H7 (cell line): ENCODE measurements at places on chromosomes 5 and 9.

DNA sequence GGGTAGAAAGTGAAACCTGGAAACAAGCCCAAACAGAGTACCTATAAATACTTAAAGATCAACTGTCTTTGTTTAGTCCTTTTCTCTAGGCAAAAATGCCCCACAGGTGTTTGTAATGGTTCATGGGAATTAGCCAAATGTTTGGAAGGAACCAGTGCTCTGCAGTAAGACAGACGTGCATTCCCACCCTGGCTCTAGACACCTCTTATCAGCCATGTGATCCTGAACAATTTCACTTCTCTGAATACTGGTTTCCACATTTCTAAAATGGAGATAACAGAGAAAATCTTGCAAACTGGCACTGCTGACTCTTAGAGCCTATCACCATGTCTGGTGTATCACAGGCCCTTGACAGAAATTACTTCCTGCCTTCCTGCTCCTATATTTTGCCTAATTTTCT is 30.0 kb downstream of the GLIS3 start:
- DNase-seq: no peak

DNA sequence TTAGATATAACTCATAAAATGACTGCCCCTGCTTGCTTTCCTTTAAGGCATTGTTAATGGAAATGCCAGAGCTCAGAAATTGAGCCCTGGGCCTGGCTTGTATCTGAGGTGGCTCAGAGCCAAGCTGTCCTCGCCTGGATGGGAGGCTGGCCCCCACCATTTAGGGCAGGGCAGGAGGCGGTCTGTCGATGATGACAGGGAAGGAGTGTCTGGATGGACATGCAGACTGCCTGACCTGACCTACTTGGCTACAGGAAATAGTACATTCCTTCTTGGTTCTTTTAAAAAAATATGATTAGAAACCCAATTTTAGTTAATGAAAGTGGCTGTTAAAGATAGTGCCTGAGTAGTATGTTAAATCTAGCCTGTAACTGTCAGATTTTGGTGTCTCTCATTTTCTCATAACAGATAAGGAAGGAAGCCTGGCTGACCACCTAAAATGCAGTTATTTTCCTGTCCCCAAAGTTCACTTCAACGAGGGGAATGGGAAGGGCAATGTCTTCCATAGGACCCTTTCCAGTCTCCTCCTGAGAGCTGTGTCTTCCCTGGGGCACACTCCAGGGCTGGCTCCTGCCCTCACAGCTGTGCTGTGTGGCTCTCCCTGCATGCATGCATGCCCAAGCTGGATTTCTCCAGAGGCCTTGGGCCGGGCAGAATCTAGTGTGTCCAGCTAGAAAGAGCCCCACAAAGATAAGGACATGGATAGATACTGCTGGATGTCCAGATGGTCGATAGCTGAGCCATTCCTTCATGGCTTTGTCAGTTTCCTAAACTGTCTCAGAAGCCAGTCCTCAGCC is 42.3 kb downstream of the MACROH2A1 start:
- DNase-seq: no peak

- no peak for DNase-seq
These were observed 23.5 kb downstream of the SPTAN1 start for GRCh38 chr9:128575916-128576315.

DNA sequence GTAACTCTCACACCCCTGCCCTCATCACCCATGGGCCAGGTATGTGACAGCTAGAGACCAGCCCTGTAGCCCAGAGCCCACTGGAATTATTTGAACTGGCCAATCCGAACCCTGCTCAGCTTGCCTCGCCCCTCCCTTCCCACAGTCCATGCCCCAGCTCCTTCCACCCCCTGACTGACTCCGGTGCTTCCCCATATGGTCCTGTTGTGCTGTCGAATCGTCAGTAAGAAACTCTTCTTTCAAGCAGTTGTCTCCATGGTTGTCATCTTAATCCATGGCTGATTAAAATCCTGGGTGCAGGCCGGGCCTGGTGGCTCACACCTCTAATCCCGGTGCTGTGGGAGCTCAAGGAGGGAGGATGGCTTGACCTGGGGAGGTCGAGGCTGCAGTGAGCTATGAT is 118.5 kb downstream of the COL23A1 start:
- DNase-seq: no peak

DNA sequence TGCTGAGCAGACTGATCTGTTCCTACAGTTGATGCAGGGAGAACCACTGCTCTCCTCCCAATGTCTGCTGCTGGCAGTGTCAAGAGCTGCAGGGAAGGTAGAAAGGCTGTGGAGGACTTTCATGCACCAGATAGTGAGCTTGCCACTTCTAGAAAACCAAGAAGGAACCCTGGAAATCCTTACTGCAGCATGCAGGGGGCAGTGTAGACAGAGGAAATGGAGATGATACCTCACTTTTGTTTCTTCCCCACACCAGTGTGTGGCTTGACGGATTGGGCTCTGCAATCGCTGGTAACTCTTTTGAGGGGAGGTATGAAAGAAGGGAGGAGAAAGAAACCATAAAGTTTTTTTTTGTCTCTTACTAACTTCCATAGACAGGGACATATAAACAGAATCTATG is 480.7 kb downstream of the DMAC1 start:
- peak; percentile 13 for DNase-seq

- peak; percentile 88 for DNase-seq
These were observed at the start of gene GFRA3 for GRCh38 chr5:138274189-138274853. GFRA3 (minus strand) TSS chr5:138274621; CDS start chr5:138274424, 197 bp downstream.
